ENCODE measurements at places on chromosomes 7 and 10. TPM values are rescaled to one million over a fixed set of nuclear protein-coding genes. Genes with fewer than 3 reads are reported as not detected.

GRCh38 chr10:37035853-37036252, 89.5 kb upstream of the ANKRD30A start:
- no peak overlapping the region for H3K27ac ChIP-seq
- no peaks in the 10 kb centered on the region for H3K4me1 ChIP-seq
- no peak overlapping the region for H3K4me3 ChIP-seq
- DNase-seq, result no peak

GRCh38 chr7:128165927-128166420, 75.1 kb upstream of the LEP start:
- H3K4me3 ChIP-seq, result no peak overlapping the region
- H3K36me3 ChIP-seq, result no peaks in the 10 kb centered on the region
- H3K4me1 ChIP-seq, result no peaks in the 10 kb centered on the region
- peaks cover 22% of the 10 kb centered on the region for H3K27me3 ChIP-seq

DNA sequence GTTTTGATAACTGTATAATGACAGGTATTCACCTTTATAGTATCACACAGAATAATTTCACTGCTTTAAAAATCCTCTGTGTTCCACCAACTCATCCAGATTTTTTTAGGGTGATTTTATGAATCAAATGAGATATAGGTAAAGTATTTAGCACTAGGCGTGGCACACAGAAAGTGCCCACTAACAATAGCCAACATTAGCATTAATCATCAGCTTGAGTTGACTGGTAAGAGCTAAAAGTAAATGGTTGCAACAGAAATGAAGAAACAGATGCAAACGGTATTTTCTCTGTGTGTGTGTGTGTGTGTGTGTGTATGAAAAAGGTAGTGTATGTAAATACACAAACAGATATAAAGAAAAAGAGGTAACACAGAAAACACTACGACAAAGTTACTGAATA, 378.8 kb upstream of the ETV1 start:
- no peaks in the 10 kb centered on the region for H3K36me3 ChIP-seq
- no peaks in the 10 kb centered on the region for H3K4me1 ChIP-seq
- H3K27me3 ChIP-seq, result no peaks in the 10 kb centered on the region
- no peak for DNase-seq
- no peak overlapping the region for H3K27ac ChIP-seq
- H3K4me3 ChIP-seq, result no peak overlapping the region

GRCh38 chr7:151658778-151659177, 139.1 kb upstream of the RHEB start:
- no peak overlapping the region for H3K27ac ChIP-seq
- H3K4me3 ChIP-seq, result no peak overlapping the region
- H3K4me1 ChIP-seq, result no peaks in the 10 kb centered on the region
- H3K36me3 ChIP-seq, result no peaks in the 10 kb centered on the region
- no peak for DNase-seq

DNA sequence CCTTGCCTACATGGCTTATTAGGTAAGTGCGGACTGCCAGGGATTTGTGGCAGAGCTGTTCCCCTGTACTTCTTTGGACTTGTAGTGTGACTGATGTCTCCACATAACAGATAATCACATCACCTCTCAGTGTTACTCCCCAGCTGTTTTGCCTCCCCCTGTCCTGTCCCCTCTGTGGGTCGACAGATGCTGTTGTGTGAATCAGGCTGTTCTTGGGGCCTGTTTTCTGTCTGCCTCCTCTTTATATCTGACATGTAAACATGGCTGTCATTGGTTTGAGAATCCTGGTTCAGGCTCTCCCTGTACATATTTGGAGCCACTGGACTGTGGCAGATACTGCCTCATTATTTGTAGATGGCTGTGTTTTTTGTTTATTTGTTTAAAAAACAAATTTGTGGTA, 22.7 kb downstream of the CCNY start:
- H3K4me3 ChIP-seq, result no peak overlapping the region
- no peaks in the 10 kb centered on the region for H3K36me3 ChIP-seq
- H3K27me3 ChIP-seq, result no peaks in the 10 kb centered on the region
- no peaks in the 10 kb centered on the region for H3K4me1 ChIP-seq
- no peak for DNase-seq

- no peak overlapping the region for H3K4me3 ChIP-seq
- no peak overlapping the region for H3K27ac ChIP-seq
- H3K27me3 ChIP-seq, result no peaks in the 10 kb centered on the region
- H3K4me1 ChIP-seq, result no peaks in the 10 kb centered on the region
- DNase-seq, result no peak
These were observed 643.1 kb upstream of the SEMA3D start for GRCh38 chr7:85829817-85830432.

GRCh38 chr10:124665091-124665490, 79.1 kb downstream of the FAM53B start:
- H3K4me3 ChIP-seq, result no peak overlapping the region
- no peaks in the 10 kb centered on the region for H3K36me3 ChIP-seq
- no peaks in the 10 kb centered on the region for H3K27me3 ChIP-seq
- no peaks in the 10 kb centered on the region for H3K4me1 ChIP-seq
- DNase-seq, result no peak

- no peak for DNase-seq
- H3K4me3 ChIP-seq, result no peak overlapping the region
These were observed 78.8 kb upstream of the LRRN3 start for GRCh38 chr7:111012149-111012548.

VPS37D gene
- 8.8 TPM for total RNA-seq

PHYHIPL gene
- not detected for total RNA-seq

TMEM213 gene
- not detected for total RNA-seq

MEIG1 gene
- not detected for total RNA-seq

Data from uterus (tissue), 4 donors.